ENCODE measurements at places on chromosomes 4 and X.

GRCh38 chr4:98394134-98394533 lies 132.9 kb downstream of the RAP1GDS1 start:
- peaks cover 61% of the 10 kb centered on the region for H3K36me3 ChIP-seq
- DNase-seq: no peak
- no peaks in the 10 kb centered on the region for H3K4me1 ChIP-seq

GRCh38 chr4:25792200-25792791 lies 70.5 kb downstream of the SEL1L3 start:
- H3K4me1 ChIP-seq: no peaks in the 10 kb centered on the region
- no peak overlapping the region for H3K4me3 ChIP-seq
- H3K27me3 ChIP-seq: no peaks in the 10 kb centered on the region
- no peaks in the 10 kb centered on the region for H3K36me3 ChIP-seq

DNA sequence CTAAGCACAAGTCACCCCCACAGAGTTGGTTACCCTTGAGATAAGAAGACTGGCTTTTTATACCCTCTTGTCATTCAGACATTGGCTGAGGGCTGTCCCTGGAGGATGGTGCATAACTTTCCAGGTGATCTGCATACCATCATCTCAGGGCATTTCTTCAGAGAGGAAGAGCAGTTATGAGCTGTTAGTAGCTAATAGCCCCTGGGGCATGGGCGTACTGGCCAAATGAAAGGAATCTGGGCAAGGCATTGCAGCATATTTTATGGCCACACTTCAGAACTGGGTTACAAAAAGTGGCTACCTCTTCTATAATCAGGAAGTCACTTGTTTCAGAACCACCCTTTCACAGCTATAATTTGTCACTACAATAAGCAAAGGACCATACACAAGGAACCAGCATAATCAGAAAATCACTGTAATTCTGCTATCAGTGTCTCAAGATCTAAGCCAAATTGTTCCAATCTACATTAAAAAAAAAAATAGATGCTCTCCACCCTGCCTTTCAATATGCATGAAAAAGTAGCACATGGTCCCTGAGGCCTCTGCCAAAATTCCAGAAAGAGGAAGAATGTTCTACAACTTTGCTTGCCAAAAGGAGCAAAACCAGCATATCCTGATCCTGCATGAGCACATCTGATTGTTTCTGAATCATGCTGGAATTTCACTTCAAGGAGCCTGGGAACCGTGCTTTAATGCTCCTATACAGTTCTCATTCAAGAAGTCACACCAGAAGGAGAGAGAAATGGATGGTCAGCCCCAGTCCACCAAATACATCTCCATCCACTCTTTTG lies 92.0 kb downstream of the TMEM144 start:
- H3K36me3 ChIP-seq: no peaks in the 10 kb centered on the region
- no peak overlapping the region for H3K4me3 ChIP-seq
- DNase-seq: no peak
- H3K27ac ChIP-seq: no peak overlapping the region

DNA sequence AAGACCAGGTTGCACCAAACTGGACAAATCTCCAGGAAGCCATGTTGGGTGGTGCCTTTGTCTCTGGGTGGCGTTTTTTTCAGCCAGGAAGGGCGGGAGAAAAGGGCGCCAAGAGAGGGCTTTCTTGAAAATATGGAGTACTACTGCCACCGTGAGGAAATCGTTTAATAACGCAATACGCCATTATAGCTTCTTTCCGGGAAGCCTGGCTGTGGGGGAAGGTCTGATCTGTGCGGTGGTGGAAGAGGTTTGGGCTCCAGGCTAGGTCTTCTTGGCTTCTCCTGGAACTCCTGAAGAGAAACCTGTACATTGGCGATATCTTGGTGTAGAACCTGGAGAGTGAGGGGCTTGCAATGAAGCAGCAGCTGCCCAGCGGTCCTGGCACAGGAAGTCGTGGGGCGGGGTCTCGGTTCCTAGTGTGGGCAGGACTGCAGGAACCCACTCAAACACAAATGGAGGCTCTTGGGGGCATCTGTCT lies 202.7 kb downstream of the OR13H1 start:
- peak; percentile 20 for DNase-seq
- no peak overlapping the region for H3K27ac ChIP-seq
- H3K4me1 ChIP-seq: no peaks in the 10 kb centered on the region
- H3K36me3 ChIP-seq: no peaks in the 10 kb centered on the region

- H3K27me3 ChIP-seq: no peaks in the 10 kb centered on the region
- no peaks in the 10 kb centered on the region for H3K36me3 ChIP-seq
- no peaks in the 10 kb centered on the region for H3K4me1 ChIP-seq
These were observed 262.0 kb downstream of the IL15 start for GRCh38 chr4:141898346-141898745.

DNA sequence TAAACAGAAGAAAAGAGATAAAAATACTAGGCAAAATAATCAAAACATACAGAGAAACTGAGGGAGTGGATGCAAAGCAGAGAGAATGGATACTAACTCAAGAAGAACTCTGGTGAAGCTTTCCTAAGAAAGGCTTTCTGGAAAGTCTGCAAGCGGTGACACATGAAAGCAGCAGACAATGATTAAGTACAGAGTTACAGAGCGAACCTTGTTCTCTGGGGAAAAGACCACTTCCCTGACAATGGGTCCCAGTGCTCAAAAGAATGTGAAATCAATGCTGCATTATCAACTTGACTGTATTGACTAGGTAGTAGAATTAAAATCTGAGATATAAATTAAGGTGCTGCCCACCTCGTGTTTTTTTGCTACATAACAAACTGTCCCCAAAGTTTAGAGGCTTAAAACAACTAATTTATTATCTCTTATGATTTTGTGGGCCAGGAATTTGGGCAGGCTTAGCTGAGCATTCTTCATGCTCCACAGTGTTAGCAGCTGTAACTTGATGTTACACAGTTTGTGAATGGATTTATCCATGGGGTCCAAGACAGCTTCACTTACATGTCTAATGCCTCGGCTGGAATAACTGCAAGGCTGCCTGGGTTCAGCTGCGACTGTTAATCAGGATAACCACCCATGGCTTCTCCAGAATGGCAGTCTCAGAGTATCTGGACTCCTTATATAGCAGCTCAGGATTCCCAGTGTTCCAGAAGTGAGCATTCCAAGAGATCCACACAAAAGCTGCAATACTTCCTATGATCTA lies 106.9 kb upstream of the INPP4B start:
- no peak overlapping the region for H3K27ac ChIP-seq
- no peak for DNase-seq
- H3K4me1 ChIP-seq: no peaks in the 10 kb centered on the region
- H3K4me3 ChIP-seq: no peak overlapping the region
- no peaks in the 10 kb centered on the region for H3K27me3 ChIP-seq

DNA sequence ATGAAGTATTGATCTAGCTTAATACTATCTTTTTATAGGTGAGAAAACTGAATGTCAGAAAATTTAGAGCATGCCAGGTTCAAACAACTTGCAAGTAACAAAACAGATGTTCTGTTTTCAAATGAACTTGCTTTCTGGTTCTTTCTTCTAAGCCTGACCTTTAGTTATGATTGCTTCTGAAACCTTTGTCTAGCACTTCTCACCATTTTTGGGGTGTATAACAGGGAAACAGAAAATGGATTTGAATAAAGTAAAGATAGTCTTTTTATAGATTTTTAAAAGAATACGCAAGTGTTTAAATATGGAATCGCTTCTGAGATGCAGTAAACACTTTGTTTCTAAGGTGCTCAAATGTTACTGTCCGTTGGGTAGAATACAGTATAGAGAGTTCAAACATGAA lies 687.2 kb upstream of the CPEB2 start:
- no peak overlapping the region for H3K27ac ChIP-seq
- H3K36me3 ChIP-seq: no peaks in the 10 kb centered on the region
- no peaks in the 10 kb centered on the region for H3K4me1 ChIP-seq
- no peak overlapping the region for H3K4me3 ChIP-seq
- no peaks in the 10 kb centered on the region for H3K27me3 ChIP-seq

GRCh38 chr4:177369372-177369771 lies 59.7 kb downstream of the NEIL3 start:
- peaks cover 31% of the 10 kb centered on the region for H3K4me1 ChIP-seq
- H3K27me3 ChIP-seq: no peaks in the 10 kb centered on the region
- no peak overlapping the region for H3K27ac ChIP-seq
- peaks cover 19% of the 10 kb centered on the region for H3K36me3 ChIP-seq
- no peak for DNase-seq

- no peaks in the 10 kb centered on the region for H3K36me3 ChIP-seq
- no peak for DNase-seq
- no peak overlapping the region for H3K27ac ChIP-seq
These were observed 182.4 kb downstream of the NR3C2 start for GRCh38 chr4:148259841-148260240.

DNA sequence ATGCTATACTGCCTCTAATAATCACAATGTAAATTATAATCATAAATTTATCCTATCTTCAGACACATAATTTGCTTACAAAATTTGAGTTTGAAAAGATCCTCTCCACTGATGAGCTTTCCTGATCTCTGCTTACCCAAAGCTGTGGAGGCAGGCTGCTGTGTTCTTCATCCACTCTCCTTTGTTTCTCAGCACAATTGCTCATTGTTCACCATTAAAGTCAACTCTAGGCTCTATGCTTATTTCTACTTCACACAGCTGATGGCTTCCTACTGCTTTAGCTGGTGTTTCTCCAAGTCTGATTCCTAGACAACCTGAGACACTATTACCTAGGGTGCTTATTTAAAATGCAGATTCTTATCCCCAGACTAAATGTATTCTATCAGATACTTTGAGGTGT lies 319.7 kb downstream of the PCDH18 start:
- H3K36me3 ChIP-seq: no peaks in the 10 kb centered on the region
- H3K27me3 ChIP-seq: no peaks in the 10 kb centered on the region
- H3K27ac ChIP-seq: no peak overlapping the region

- no peak overlapping the region for H3K27ac ChIP-seq
- no peaks in the 10 kb centered on the region for H3K36me3 ChIP-seq
- DNase-seq: no peak
- no peaks in the 10 kb centered on the region for H3K4me1 ChIP-seq
- no peaks in the 10 kb centered on the region for H3K27me3 ChIP-seq
These were observed 169.9 kb upstream of the NDP start for GRCh38 chrX:44143061-44143602.

DNA sequence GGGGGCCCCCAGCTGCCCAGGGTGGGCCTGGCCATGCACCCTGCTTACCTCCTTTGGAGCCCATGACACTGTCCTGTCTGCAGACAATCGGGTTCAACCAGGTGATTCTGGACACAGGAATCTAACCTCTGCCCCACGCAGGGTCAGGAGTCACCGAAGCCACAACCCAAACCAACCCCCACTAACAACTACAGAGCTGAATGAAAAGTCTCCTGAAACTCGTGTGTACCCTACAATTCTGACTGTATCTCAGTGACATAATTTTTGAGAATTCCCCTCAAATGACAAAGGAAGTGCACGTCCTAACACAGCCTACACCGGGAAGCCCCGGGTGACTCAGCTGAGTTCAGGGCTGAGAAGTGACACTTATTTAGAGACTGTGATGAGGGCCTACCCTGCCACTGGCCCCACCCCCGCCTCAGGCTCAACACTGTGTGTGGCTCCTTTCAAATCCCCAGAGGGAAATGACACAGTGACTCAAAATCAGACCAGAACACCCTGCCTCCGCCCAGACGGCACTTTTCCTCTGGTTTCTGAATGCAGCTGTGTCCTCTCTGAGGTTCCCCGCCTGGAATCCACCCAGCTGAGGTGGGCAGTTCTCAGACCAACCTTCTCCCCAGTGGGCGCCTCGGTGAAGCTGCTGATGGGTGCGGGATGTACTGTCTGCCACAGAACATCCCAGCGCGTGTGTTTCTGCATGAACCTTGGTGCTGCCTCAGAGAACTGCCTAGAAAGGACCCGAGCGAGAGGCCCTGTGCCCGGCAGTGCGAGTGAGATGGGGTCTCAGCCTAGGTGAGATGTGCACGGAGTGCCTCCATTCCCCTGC lies 9.9 kb downstream of the TNIP2 start:
- H3K27ac ChIP-seq: no peak overlapping the region
- peaks cover 59% of the 10 kb centered on the region for H3K36me3 ChIP-seq
- H3K4me1 ChIP-seq: no peaks in the 10 kb centered on the region
- no peak overlapping the region for H3K4me3 ChIP-seq
- H3K27me3 ChIP-seq: no peaks in the 10 kb centered on the region

GRCh38 chr4:138389976-138390685 lies 148.0 kb upstream of the SLC7A11 start:
- DNase-seq: no peak
- H3K27ac ChIP-seq: no peak overlapping the region
- no peak overlapping the region for H3K4me3 ChIP-seq
- no peaks in the 10 kb centered on the region for H3K4me1 ChIP-seq
- H3K27me3 ChIP-seq: no peaks in the 10 kb centered on the region

DNA sequence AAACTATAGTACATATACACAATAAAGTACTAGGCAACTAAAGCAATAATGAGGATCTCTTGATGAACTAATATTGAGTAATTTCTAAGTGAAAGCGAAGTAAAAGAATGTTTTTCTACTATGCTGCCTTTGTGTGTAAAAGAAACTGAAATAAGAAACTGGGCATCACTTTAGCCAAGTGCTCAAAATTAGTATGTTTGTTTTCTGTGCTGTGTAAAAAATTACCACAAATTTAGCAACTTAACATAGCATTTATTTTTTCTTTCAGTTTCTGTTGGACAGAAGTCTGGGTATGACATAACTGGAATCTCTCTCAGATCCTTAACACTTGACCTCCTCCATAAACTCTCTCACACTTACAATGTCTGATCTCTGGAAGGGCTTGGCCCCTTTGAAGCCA lies 687.1 kb upstream of the MAGEB2 start:
- H3K36me3 ChIP-seq: no peaks in the 10 kb centered on the region
- no peak for DNase-seq
- H3K4me3 ChIP-seq: no peak overlapping the region
- no peak overlapping the region for H3K27ac ChIP-seq
- H3K4me1 ChIP-seq: no peaks in the 10 kb centered on the region

GRCh38 chrX:139759637-139760036 lies 51.7 kb upstream of the MCF2 start:
- peaks cover 5% of the 10 kb centered on the region for H3K36me3 ChIP-seq
- DNase-seq: no peak
- H3K4me1 ChIP-seq: no peaks in the 10 kb centered on the region
- H3K4me3 ChIP-seq: no peak overlapping the region

DNA sequence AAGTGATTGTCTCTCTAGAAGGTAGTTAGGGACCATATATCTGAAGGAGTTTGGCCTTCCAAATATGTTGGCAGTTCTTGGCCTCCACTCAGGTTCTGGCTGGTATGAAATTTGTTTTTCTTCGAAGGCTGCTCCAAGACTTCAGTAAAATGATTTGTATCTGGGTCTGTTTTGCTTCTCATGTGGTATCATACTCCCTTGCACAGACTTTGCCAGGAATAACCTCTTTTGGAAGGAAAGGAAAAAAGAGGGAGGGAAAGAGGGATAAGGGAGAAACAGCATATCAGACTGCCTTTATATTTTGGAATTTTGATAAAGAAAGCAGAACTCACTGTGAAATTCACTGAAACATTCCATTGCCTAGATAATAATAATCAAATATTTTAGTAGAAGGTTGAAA lies 242.1 kb upstream of the HHIP start:
- no peaks in the 10 kb centered on the region for H3K4me1 ChIP-seq
- no peaks in the 10 kb centered on the region for H3K27me3 ChIP-seq
- H3K27ac ChIP-seq: no peak overlapping the region
- no peak for DNase-seq

GRCh38 chrX:110836982-110837381 lies 41.4 kb upstream of the CHRDL1 start:
- H3K4me1 ChIP-seq: no peaks in the 10 kb centered on the region
- H3K4me3 ChIP-seq: no peak overlapping the region
- no peak for DNase-seq
- H3K36me3 ChIP-seq: no peaks in the 10 kb centered on the region

- DNase-seq: no peak
- H3K27me3 ChIP-seq: no peaks in the 10 kb centered on the region
- H3K4me1 ChIP-seq: no peaks in the 10 kb centered on the region
- no peaks in the 10 kb centered on the region for H3K36me3 ChIP-seq
- H3K4me3 ChIP-seq: no peak overlapping the region
These were observed 3.8 kb downstream of the SCML1 start for GRCh38 chrX:17741123-17741511.

Data from DND-41 (cell line).